ENCODE measurements at places on chromosomes 7 and 10.

GRCh38 chr10:77533887-77534278 lies 103.7 kb downstream of the KCNMA1 start:
- no peak for DNase-seq

- no peak for DNase-seq
Measured at GRCh38 chr10:25682203-25682851, 251.7 kb upstream of the MYO3A start.

DNA sequence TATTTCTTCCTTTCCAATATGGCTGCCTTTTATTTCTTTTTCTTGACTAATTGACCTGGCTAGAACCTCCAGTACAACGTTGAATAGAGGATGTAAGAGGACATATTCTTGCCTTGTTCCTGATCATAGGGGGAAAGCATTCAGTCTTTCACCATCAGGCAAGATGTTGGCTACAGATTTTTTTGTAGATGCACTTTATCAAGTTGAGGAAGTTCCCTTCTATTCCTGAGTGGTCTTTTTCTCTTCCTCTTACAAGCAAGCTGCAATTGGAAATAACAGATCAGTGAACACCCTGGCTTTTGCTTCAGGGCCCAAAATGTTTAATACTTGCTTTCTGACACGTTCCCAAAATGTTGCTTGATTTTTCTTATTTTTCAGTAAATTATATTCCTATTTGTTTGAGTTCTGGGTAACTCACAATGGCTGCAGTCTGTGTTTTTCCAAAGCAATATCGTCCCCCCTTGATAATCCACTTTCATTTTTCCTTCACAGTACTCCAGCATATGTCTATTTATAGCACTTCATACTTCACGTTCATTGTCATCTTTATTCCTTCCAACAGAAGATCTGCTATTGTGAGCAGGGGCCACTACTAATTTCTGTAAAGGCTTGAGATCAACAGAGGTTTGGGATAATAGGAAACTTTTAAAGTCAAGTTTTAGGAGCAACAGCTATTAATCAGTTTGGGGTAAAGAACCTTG lies 11.7 kb downstream of the CPEB3 start:
- no peak for DNase-seq

DNA sequence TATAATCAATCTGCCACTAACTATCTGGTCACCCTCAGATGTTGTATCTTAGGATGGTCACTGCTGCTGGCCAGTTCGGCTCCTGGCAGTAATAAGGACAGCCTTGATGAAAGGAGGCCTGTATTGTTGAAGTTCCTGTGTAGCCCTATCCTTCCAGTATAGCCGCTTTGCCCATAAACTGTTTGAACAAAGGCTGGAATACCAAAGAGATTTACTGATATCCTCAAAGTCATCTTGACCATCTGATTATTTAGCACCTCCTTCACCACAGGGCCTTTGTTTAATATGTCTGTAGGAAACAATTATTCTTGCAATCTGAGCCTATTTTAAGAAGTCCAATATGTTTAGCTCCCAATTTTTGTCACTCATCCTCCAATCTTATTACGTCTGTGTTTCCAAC lies 77.7 kb downstream of the HYCC1 start:
- DNase-seq = no peak

- no peak for DNase-seq
Measured at GRCh38 chr10:111836064-111836463, 347.5 kb downstream of the GPAM start.

DNA sequence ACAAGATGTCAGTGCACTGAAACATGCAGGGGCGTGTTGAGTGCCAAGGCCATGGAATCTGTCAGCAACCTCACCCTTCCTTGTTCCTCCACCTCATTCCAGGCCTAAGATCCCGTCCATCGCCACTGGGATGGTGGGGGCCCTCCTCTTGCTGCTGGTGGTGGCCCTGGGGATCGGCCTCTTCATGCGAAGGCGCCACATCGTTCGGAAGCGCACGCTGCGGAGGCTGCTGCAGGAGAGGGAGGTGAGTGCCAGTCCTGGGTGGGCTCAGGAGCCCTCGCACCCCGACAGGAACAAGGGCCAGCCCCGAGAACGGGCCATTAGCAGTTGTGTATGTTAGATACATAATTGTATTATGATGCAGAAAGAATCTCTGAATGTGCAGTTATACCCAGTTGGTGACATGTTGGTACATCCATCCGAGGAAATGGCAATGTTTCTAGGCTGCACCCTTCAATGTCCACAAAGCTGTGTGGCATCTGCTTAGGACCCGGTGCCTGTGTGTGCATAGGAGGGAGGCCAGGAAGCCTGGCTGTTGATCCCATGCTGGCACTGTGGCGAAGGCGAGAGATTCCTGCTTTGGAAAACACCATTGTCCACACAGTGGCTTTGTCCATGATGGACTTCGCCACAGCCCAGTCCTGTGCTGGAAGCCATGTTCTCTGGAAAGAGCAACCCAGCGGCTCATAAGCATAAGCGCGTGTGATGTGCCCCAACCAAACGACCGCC lies 154.2 kb downstream of the EGFR start:
- no peak for DNase-seq

- DNase-seq = no peak
Measured at GRCh38 chr7:16114633-16115032, 306.7 kb downstream of the CRPPA start.

- DNase-seq = no peak
Measured at GRCh38 chr7:47461161-47461560, 120.8 kb downstream of the TNS3 start.

DNA sequence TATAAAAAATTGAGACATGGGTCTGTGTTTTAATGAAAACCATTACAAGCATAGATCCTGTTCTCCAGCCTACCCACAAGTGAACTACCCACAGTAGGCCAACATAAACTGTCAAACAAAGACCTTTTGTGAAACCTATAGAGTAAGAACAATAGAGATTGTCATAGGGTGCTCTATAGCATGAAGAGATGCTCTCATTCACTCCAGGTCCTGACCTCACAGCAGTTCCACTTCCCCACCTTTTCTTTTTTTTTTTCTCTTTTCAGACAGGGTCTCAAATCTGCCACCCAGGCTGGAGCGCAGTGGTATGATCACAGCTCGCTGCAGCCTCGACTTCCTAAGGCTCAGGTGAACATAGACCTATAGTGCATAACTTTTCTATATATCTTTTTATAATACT lies 72.3 kb downstream of the CPEB3 start:
- no peak for DNase-seq

- no peak for DNase-seq
Measured at GRCh38 chr10:79390551-79391229, 43.4 kb downstream of the PPIF start.

GRCh38 chr7:129136887-129137642 lies 7.4 kb upstream of the TSPAN33 start:
- DNase-seq = no peak

- no peak for DNase-seq
Measured at GRCh38 chr7:16514729-16515128, 11.9 kb upstream of the LRRC72 start.

DNA sequence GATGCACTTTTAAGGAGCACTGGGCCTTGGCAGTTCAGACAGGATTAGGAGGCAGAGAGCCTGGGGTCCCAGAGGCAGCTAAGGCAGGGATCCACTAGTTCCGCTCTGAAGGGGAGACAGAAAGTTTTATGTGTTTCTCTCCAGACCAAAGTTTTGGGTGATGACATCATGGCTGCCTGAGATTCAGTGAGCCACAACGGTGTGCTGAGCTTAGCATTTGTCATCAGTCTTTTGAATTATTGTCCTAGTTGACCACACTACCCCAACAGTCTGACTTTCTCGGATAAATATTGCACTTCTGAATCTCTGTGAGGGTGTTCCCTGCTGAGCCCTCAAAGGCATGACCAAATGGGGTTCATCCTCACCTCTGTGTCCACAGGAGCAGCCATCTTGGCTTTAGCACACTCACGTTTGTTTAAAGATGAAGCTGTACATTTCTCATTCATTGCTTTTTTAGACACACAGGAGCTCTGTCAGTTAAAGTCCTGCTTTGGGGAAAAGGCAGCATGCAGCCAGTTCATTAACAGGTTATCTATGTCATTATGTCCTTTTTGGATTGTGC lies 297.7 kb upstream of the LRGUK start:
- DNase-seq = no peak

DNA sequence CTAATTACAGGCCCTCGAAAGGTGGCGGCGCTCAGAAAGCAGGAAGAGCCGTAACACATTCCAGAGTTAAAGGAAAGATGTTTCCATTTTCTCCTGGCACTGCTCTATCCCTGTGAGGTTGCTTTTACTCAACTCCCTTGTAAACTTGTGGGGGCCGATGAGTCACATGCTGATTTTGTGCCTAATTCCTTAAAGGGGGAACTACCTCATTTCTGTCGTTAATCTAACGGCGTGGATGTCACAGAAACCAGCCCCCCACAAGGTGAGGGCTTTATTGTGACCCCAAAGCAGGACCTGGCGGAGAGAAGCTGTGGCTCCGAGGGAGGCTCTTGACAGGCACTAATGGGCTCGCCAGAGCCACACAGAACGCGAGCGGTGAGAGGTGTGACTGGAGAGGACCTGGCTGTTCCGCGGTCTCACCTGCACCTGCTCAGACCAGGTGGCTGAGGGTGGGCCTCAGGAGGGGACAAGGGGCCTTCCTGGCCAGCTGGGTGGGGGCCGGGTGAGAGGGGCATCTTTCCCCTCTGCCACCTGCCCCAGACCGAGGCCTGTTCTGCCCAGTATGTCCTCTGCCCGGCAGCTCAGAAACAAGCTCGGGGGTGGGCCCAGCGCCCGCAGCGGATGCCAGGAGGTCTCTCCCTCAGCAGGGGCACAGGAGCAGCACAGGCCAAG lies 50.9 kb downstream of the CALML3 start:
- no peak for DNase-seq

- DNase-seq = no peak
Measured at GRCh38 chr10:87671139-87671815, 11.6 kb downstream of the PAPSS2 start.

DNA sequence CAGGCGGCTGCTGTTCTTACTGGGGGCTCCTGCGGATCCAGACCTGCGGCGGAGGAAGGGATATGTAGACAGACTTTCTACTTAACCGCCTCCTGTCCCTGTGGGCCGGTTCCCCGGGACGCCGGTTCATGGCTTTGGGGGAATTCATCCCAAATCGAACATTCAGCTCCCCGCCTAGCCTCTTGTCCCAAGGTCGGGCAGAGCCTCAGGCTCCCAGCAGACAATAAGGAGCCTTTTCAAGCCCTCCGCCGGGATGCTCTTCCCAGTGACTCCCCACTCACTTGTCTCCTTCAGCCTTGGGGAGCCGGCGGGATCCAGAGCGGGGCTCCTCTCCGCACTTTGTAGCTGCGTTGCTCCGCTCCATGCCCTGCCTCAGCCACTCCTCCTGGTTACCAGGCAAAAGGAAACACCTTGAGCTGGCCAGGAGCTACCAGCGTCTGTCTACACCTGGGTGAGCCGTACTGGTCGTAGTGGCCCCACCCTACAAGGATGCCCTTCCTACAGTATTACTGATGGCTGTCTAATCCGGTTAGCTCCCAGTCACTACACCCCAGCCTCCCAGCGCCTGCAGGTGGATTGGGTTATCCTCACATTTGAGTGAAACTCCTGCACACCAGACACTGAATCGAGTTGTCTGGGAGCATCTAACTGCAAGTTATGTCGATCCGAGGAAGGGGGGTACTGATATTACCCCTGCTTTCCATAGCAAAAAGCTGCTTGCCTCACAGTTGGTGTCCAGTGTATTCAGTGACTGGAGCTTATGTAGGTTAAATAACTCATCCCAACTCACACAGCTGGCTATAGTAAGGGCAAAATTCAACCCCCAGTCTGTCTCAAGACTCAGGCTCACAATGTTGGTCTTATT lies at the start of gene C10orf95:
C10orf95 (minus strand) TSS at position 439 of the 865 bp plus-strand sequence. CDS start 450 bp downstream, outside the sequence.
- no peak for DNase-seq

- no peak for DNase-seq
Measured at GRCh38 chr10:122674781-122675180, 24.9 kb downstream of the C10orf120 start.

GRCh38 chr10:94428766-94429707 lies 26.7 kb downstream of the TBC1D12 start:
- no peak for DNase-seq

DNA sequence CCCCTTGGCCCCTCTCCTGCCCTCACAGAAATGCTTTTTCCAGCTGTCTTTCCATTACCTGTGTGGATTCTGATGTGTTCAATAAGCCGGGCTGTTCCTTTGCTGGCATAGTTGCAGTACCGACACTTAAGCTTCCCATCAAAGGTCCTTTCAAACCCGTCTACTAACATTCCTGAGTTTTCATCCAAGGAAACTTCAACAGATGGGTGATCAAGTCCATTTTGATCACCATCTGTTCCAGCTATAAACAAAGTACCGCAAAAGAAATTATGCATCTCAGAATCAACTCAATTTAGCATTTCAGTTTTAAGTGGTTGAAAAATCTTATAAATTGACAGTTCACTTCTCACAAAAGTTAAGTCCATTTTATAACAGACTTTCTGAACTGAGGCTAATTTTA lies 12.7 kb downstream of the IKZF5 start:
- DNase-seq = no peak

DNA sequence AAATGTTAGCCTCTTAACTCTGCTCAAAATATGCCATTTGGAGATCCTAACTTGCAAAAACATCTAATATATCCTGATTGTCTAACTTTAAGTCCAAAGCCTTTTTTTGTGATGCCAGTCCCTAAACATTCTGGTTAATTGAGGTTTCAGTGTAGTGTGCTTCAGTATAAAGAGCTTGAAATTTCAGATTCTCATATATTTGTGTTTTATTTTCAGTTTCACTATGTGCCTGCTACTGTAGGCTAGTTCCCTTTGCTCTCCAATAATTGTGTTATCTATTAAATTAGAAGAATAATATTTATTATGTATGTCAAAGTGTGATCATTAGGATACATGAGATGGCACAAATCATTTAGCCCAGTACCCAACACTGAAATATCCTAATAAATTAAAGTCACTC lies 1361.2 kb downstream of the XPNPEP1 start:
- DNase-seq = no peak

DNA sequence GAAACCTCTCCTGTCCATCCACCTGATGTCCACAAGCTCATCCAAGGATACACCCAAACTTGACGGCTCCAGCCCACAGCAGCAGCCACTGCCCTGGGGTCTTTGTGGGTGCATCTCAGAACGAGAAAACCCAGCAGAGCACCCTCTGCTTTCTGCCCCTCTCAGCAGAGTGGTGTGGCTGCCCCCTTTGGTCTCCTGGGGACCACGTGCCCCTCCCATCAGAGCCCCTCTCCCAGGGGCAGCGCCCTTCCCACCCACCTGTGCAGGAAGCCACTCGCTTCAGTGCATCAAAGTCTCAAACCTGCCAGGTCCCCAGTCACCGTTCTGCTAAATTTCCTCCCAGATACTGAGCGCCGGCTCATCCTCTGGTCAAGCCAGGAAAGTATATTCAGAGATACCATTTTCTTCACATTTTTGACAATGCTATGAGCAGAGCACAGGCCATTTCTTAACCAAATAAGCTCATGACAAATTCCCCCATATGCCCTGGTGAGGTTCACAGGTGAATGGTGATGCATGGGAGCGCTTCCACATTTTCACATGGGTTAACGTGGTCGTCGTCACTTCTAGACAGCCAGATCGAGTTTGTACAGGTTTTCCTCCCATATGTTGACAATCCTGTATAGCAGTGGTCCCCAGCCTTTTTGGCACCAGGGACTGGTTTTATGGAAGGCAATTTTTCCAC lies 32.4 kb downstream of the CAMK2B start:
- DNase-seq = no peak
